Suppressor macrophage (primary cell): ENCODE measurements at places on chromosomes 16 and 17.
A peak's percentile ranks its signal among the peaks of the same experiment; 100 is the strongest.

GRCh38 chr17:81962499-81963441 lies 1.8 kb upstream of the NOTUM start:
- DNase-seq = no peak

- no peak for DNase-seq
Observed at GRCh38 chr16:50988441-50988840, 162.6 kb downstream of the SALL1 start.

- peak; percentile 84 for DNase-seq
Observed at GRCh38 chr17:55086635-55087058, 118.1 kb downstream of the STXBP4 start.

DNA sequence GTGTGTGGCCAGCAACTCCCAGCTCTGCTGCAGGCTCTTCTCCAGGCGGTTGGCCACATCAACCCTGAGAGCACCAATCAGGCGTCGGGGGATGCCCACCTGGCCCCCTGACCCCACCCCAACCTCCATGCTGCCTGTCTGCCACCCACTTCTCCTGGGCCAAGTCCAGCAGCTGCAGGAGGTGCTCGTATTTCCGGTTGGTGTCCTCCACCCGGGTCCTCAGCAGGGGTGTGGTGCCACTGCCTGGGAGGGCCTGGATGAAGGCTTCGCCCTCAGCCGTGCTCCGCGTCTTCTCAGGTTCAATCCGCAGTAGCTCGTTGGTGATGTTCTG lies 44.6 kb downstream of the UBN1 start:
- DNase-seq = no peak

GRCh38 chr16:31080756-31081419 lies 6.7 kb downstream of the ZNF646 start:
- no peak for DNase-seq

DNA sequence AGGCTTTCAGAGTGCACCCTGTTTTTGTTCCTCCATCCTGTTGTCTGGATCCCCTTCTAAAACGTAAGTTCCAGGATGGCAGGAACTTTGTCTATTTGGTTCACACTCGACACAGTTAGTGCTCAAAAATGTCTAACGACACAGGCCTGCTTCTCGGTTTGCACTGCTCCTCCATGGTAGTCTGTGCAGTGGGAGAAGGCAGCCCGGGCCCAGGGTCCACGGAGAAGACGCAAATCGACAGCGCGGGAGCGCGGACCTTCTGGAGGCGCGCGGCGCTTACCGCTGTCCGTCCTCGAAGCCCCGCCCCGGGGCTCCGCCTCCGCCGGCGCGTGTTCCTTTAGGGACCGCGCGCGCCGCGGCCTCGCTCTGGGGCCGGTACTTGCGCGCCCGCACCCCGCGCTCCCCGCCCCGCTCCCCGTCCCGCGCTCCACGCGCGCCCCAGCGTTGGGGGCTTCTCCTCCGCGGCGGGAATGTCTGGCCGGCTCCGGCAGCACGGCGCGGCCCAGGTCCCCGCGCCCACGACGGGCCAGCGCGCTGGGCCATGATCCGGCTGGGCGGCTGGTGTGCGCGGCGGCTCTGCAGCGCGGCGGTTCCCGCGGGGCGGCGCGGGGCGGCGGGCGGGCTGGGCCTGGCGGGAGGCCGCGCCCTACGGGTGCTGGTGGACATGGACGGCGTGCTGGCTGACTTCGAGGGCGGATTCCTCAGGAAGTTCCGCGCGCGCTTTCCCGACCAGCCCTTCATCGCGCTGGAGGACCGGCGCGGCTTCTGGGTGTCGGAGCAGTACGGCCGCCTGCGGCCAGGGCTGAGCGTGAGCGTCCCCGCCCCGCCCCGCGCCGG lies at the start of gene NT5M:
Gene NT5M (plus strand): TSS at position 364 of the 837 bp plus-strand sequence. CDS start 178 bp downstream, at position 542.
- DNase-seq = peak; percentile 93

DNA sequence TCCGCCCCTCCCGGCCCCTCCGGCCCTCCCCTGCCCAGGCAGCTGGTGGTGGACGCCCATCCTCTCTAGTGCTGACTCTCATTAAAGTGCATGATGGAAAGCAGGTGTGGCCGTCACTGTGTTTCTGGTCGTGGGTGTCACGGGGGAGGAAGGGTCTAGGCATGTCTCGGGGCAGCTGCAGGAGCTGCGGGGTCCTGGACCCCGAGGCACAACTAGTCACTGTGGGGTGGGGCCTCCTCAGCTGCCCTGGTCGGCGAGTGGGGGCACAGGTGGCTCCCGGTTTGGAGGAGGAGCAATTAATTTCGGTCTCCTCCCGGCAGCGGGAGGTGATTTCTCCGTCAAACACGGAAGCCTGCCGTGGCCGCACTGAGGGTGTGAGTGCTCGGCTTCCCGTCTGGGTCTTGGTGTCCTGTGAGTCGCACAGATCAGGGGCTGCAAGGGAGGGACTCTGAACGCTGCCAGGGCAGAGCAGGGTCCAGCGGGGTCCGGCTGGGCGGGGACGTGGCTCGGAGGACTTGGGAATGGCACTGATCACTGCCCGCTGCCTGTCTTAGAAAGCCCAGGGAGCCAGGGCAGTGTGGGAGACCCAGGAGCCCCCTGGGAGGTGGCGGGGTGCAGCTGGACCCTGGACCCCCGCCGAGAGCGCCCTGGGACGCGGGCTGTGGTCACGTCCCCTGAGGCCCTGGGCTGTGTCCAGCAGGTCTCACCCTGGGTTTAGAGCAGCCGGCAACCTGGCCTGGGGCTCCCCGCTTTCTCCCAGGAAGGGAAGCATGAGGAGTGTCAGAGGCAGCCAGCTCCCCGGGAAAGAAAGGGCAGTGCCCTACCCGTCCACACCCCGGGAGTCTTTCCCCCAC lies 3.3 kb downstream of the TPSD1 start:
- no peak for DNase-seq

DNA sequence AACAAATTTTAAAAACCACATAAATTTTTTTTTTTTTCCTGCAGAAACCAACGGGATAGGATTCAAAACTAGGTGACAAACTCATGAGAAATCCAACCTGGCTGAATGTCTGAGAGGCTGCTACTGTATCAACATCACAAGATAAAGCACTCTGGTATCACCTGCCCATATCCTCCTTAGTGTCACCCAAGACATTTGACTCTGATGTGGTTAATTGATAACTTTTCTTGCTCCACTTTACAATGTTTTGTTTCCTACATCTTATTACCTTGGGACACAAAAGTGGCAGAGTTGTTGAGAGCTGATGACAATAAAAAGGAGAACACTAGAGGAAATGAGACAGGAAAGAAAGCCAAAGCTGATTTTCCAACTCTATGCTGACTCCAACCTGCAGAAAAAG lies 4.0 kb upstream of the FBXL20 start:
- DNase-seq = no peak

DNA sequence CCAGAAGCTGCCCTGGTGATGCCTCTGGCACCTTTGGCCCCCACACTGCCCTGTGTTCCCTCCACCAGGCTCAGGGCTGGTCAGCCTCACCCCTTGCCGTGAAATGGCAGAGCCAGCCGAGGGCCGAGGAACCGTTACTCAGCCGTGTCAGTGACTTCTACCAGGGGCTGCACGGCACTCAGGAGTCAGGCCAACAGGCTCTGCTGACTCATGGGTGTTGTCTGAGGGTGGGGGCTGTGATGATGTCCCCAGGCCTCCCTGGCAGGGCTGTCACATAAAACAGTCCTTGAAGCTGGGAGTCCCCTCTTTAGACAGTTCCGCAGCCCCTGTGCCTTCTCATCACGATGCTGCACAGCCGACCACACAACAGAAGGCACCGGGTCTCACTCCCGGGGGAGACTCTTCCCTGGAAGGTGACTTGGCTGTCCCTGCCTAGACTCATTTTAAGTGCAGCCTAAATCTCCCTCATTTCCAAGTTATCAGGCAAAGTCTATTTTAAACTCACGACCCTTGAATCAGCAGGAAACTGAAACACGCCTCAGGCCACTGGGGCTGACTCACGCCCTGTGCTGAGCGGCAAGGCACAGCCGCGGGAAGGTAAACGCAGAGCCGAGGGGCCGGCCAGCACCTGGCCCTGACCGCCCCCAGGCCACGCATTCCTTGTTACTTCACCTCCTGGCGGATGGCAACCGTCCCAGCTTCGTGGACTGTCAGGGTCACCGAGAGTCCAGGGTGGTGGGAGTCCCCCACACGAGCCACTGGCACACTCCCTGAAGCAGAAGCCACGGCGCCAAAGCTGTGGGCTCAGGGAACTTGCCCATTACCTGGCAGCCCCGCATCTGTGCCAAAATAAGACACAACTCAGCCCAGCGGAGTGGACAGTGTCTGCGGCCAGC lies 102.6 kb downstream of the ZNF778 start:
- DNase-seq = peak; percentile 64

- no peak for DNase-seq
Observed at GRCh38 chr17:32513579-32513978, 26.8 kb downstream of the CDK5R1 start.
